Left lung (tissue), 14 donors: ENCODE measurements at places on chromosomes 1 and 21. TPM values are rescaled to one million over a fixed set of nuclear protein-coding genes. Genes with fewer than 3 reads are reported as not detected.

Gene DENND2C
- 4.8 TPM for polyA plus RNA-seq

Gene LCE2A
- not detected for polyA plus RNA-seq

Gene BPNT1
- 44.7 TPM for polyA plus RNA-seq

Gene FAM3B
- polyA plus RNA-seq = 13.3 TPM

Gene ANGPTL3
- polyA plus RNA-seq = 0.71 TPM

Gene NLRP3
- 1.8 TPM for polyA plus RNA-seq

Gene FMO4
- polyA plus RNA-seq = 13.4 TPM

Gene SLC6A17
- polyA plus RNA-seq = 0.04 TPM

Gene DYNLT4
- 0.76 TPM for polyA plus RNA-seq

Gene EDN2
- 0.84 TPM for polyA plus RNA-seq

Gene PRKAA2
- 5.1 TPM for polyA plus RNA-seq

Gene PADI1
- not detected for polyA plus RNA-seq

Gene BGLAP
- 2.9 TPM for polyA plus RNA-seq

Gene CD2
- 0.73 TPM for polyA plus RNA-seq

Gene GON4L
- polyA plus RNA-seq = 59.6 TPM

Gene KRTAP19-1
- polyA plus RNA-seq = not detected

Gene PEX10
- polyA plus RNA-seq = 22.9 TPM

Gene NBPF12
- 31.4 TPM for polyA plus RNA-seq

Gene CTTNBP2NL
- polyA plus RNA-seq = 35.0 TPM

Gene SLC5A9
- 8.7 TPM for polyA plus RNA-seq

Gene HSD3B2
- polyA plus RNA-seq = not detected
